ENCODE measurements at places on chromosomes 1 and 21. TPM values are rescaled to one million over a fixed set of nuclear protein-coding genes. Genes with fewer than 3 reads are reported as not detected.

The C1orf167 gene
- not detected for total RNA-seq

- no peak for DNase-seq
These were observed 9.2 kb downstream of the DDI2 start for GRCh38 chr1:15626269-15626950.

GRCh38 chr1:186482661-186483255 is 21.8 kb upstream of the PDC start:
- DNase-seq, result peak; percentile 74

DNA sequence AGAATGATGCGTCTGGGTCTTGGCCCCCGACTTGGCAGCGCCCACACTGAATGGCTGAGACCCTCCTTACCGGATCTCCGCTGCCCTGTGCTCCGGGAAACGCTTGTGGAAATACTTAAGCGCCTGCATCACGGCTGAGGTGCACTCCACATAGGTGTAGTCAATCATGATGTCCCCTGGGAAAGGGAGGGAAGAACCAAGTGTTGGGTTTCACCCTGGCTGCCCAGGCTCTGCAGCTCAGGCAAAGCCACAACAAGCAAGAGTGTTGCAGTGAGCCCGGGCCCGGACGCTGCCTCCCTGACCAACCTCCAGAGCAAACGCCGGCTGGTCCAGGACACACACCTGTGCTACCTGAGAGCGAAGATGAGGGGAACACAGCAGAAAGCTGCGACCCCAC is 21.5 kb upstream of the SPATC1L start:
- no peak for DNase-seq

The LEFTY2 gene
- total RNA-seq, result not detected

GRCh38 chr21:36890086-36890485 is 76.4 kb downstream of the HLCS start:
- no peak for DNase-seq

- no peak for DNase-seq
These were observed 465.6 kb upstream of the ADGRL4 start for GRCh38 chr1:79472067-79472656.

DNA sequence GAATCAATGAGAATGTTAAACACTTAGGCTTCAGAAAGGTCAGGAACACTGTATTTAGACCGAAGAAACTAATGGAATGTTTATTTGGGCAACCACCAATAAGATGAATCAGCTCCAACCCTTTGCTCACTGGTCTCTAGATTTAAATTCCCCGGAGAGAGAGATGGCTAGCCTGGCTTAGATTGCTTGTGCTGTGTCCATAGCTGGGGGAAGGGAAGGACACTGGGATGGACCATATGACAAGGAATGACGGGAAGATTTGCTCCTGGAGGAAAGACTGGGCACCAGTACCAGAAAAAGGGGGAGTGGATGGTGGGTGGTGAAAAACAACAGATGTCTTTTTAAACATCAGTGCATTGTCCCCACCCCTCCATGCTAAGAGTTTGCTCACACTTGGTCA is 426.6 kb downstream of the DUSP10 start:
- DNase-seq, result peak; percentile 77

- DNase-seq, result peak; percentile 85
These were observed 8.1 kb downstream of the MTHFR start for GRCh38 chr1:11797525-11798216.

The SPRR2B gene
- total RNA-seq, result not detected

DNA sequence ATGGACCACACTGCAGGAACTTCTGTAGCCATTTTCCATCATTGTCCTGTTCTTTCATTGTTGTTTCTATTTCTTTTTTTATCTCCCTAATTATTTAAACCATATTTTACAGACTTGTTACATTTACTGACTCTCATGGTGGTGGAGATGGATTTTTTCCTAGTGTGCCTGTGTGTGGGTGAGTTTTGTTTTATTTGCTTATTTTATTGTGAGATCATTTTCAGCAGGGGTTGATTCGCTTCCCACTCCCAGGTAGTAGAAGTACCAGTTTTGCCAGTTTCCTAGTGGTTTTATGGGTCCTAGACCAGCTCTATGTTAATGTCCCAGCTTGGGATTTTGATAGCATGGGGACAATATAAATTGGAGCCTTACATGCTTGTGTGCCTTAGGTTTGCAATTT is 80.0 kb upstream of the BACH1 start:
- DNase-seq, result no peak

The RPE65 gene
- not detected for total RNA-seq

GRCh38 chr1:17795836-17796645 is 40.9 kb downstream of the ACTL8 start:
- DNase-seq, result no peak

The SYDE2 gene
- total RNA-seq, result 13.8 TPM

The SAMD11 gene
- total RNA-seq, result 7.7 TPM

DNA sequence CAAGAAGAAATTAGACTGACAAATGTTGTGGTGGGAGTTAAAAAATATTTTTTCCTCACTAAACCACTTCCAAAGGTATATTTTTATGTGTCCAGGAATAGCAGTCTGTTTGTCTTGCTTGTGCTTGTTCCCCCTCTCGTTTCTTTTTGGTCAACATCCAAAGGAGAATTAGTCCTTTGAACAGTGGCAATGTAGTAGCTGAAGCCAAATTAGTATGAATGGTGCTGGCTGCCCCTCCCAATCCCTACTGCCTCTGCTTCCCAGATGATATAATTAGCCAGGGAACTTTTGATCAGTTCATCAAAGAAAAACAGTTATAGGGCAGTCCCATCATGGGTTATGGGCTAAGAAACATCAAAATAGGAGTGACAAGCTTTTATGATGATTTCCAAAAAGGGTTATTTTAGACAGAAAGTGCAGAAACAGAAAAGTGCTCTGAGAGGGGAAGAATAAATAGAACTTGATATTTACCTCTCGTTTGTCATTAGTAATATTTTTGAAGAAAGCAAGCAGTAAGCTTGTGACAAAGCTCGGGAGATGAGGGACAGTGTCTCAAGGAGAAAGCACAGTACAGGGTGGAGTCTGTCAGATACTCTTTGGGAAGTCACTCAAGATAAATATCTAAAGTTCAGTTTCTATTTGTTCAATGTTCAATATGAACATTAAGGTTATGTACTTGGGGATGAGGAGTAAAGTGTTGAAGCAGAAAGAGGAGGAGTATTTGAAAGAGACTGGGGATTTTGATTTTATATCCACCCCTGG is 239.1 kb downstream of the HLX start:
- no peak for DNase-seq

All from osteoblast (primary cell).